NCI-H748 treated with DMSO at 0.1 percent for 48 hours (cell line): ENCODE measurements at places on chromosomes 7 and 10.

GRCh38 chr7:36506820-36507219 is 117.2 kb downstream of the ANLN start:
- no peak for DNase-seq

- DNase-seq = no peak
Measured at GRCh38 chr10:50909334-50910014, 24.0 kb upstream of the A1CF start.

GRCh38 chr7:45216622-45217165 is 59.1 kb downstream of the RAMP3 start:
- no peak for DNase-seq

GRCh38 chr10:132511121-132512051 is 26.2 kb upstream of the INPP5A start:
- no peak for DNase-seq

- DNase-seq = no peak
Measured at GRCh38 chr10:129021594-129022304, 445.3 kb upstream of the MGMT start.

- no peak for DNase-seq
Measured at GRCh38 chr10:51251110-51251509, 176.8 kb downstream of the PRKG1 start.

DNA sequence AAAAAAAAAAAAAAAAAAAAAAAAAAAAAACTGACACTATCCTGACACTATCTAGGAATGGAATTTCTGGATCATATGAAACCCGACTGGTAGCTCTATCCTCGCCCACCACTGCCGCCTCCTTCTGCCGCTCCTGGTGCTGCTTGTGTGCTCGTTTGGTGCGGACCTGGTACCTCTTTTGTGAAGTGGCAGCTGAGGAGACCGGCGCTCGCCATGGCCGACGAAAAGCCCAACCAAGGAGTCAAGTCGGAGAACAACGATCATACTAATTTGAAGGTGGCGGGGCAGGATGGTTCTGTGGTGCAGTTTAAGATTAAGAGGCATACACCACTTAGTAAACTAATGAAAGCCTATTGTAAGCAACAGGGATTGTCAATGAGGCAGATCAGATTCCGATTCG is 130.6 kb downstream of the SEPTIN14 start:
- no peak for DNase-seq

DNA sequence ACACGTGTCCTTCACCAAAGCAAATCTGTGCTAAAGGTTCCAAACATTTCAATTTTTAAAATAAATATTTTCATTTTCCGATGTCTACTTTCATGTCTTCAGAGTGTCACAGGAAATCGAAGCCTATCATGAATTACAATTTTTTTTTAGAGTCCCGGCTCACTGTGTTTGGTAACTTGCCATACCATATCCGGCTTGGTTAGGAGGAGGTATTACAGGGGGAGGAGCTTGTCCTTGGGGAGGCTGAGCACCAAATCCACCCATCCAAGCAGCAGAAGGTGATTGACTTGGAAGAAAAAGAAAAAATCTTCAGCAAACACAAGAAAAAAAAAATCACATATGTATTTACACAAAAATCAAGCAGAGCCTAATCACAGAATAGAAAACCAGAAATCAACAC is 21.3 kb downstream of the TIAL1 start:
- no peak for DNase-seq

GRCh38 chr7:106666353-106666752 is 5.4 kb upstream of the CCDC71L start:
- DNase-seq = no peak

- DNase-seq = no peak
Measured at GRCh38 chr10:77782328-77783061, 144.1 kb downstream of the DLG5 start.

- no peak for DNase-seq
Measured at GRCh38 chr7:77752016-77752415, 46.2 kb downstream of the TMEM60 start.

DNA sequence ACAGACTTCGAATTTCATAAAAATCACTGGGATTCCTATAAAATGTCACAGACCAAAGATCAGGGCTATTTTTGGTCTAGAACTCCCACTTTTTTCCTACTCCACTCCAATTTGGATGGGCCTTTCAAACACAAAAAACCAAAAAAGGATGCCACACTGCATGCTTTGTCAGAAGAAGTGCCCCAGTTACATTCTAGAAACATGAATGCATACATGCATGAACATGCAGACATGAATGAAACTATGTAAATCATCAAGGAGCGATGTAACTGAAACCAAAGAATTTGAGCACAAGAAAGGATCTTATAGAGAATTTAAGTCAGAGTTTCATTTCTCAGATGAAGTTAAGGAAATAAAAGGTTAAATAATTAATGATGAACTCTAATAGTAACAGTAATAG is 31.8 kb upstream of the FAM133B start:
- DNase-seq = no peak

- DNase-seq = no peak
Measured at GRCh38 chr7:139854124-139854511, 25.1 kb downstream of the TBXAS1 start.

GRCh38 chr7:158811894-158812293 is 17.4 kb downstream of the ESYT2 start:
- DNase-seq = no peak

- no peak for DNase-seq
Measured at GRCh38 chr7:157446322-157446721, 109.5 kb downstream of the DNAJB6 start.

- DNase-seq = no peak
Measured at GRCh38 chr10:97648562-97649404, 8.3 kb downstream of the PI4K2A start.

DNA sequence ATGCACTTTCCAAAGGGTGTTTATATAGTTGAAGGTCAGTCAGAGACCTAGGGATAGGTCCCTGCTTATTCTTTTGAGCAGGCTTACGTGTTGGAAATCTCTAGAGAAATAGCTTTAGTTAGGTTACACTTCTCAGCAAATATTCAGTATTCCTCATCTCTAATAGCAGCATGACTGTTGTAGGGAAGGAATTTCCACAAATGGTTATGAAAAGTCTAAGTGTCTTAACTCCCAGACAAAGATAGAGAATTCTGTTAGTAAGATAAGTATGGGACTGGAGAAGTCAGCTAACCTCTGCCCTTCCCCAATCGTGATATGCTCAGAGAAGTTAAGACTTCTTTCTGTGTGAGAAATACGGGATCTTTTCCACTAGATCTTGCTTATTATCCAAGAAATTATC is 16.5 kb downstream of the SGPL1 start:
- DNase-seq = no peak

- DNase-seq = no peak
Measured at GRCh38 chr7:30091491-30091912, 43.3 kb upstream of the MTURN start.

GRCh38 chr10:14235566-14236195 is 95.0 kb downstream of the FRMD4A start:
- DNase-seq = no peak

- no peak for DNase-seq
Measured at GRCh38 chr10:69069090-69070042, 18.5 kb upstream of the SRGN start.

DNA sequence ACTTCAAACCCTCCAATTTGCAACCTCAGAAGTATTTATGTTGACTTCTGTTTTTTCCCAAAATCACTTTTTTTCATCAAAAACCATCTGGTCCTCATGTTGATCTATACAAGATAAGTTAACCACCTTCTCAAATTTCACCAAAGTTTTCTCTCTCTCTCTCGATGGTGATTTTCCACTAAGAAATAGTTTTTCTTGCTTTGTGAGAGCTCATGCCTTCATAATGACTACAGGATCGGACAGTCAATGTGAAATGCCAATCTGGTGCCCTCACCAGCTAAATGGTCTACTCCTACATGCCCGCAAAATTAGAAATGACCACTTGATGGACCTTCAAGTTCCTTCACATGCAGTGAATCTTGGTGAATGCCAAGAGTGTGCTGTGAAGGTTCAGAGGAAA is 40.4 kb downstream of the CNNM1 start:
- DNase-seq = no peak

DNA sequence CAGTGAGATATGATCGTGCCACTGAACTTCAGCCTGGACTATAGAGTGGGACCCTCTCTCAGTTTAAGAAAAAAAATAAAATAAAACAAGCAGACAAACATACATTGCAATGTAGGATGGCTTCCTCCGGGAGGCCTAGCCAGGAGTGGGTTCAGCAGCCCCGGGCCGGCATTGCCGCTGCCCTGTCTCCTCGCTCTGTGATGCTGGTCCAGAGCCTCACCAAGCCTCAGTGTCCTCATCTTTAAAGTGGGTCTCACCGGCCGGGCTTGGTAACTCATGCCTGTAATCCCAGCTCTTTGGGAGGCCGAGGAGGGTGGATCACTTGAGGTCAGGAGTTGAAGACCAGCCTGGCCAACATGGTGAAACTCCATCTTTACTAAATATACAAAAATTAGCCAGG is 71.6 kb downstream of the PTPRE start:
- no peak for DNase-seq

GRCh38 chr10:98444314-98445006 is 2.3 kb downstream of the HPS1 start:
- no peak for DNase-seq

GRCh38 chr7:152189061-152189460 is 163.6 kb downstream of the GALNT11 start:
- DNase-seq = no peak

DNA sequence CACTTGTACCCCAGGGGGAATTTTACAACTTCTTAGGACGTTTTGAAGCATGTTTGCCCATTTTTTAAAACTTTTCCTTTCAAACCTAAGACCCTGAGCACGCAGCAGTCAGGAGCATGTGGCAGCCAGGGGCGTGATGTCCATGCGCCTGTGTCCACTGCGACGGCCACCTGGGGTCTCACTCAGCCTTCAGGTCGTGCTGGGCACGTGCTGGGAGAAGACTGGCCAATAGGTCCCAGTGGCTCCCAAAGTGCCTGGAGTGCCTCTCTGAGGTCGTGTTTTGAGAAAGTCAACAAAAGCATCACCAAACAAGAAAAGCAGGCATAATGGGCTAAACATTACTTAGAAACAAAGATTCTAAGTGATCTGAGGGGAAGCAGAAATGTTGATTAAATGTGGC is 14.8 kb downstream of the LRRC27 start:
- DNase-seq = no peak

DNA sequence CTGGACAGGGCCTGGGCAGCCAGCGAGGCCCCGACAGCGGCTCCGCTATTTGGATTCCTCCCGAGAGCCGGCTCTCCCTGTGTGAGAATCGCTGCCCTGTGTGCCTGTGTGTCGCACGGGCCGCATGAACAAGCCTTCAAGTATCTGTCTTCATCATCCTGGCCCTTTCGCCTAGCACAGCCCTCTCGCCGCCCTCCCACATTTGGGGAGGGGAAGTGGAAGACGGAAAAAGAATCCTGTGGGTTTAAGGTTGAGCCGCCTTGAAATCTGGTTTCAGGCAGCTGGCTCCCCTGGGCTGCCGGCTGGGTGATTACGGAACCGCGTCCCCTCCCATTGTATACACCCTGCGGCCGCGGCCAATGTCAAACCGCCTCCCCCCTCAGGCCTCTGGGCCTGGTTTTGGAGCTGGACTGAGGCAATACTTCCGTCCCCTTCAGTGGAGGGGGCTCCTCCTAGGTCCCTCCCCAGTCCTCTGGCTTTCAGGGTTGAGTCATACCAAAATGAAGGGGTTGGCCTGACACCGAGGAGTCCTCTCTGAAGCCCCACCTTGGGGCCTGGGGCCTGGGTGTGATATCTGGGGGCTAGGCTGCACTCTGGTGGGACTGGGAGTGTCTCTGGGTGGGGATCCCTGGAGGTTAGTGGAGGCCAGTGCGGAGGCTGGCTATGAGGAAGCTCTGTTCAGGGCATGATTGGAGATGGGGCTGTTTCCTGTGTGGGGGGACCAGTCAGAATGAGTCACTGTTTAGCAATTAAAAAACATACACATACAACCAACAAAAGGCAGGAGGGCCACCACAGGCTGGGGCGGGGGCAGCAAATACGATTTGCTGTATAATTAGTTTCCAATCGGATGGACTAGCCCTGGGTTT is 1.7 kb downstream of the TRIM8 start:
- DNase-seq = peak; percentile 21

- no peak for DNase-seq
Measured at GRCh38 chr10:80146918-80147317, 14.4 kb downstream of the PLAC9 start.

DNA sequence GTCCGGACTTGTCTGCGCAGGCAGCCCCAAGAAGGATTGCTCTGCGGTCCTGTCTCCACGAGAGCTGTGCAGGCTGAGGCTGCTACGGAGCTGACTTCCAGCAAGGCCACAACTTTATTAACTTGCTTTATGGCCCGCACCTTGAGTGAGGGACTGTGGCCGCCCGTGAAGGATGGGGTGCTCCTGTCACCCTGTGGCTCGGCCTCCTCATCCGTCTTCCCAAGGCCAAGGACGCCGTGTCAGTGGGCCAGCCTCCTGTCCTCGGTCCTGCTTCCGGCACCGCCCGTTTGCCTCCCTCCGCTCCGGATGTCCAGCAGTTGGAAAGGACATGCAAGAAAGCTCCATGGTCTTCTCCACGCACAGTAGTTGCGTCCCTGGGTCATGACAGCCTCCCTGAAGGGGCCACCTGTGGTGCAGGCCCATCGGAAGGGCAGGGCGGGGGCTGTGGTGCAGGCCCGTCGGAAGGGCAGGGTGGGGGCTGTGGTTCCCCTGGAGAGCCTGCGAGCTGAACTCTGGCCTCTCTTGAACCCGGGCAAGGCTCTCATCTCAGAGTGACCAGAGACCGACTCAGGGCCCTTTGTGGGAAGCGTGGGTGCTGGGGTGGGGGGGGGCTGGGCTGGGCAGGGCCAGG is 87.1 kb downstream of the NKX6-2 start:
- no peak for DNase-seq

GRCh38 chr7:7385421-7385820 is 150.3 kb downstream of the COL28A1 start:
- no peak for DNase-seq

GRCh38 chr10:95655571-95656290 is 780 bp downstream of the ALDH18A1 start:
- no peak for DNase-seq

- DNase-seq = no peak
Measured at GRCh38 chr7:128217030-128217805, 23.9 kb upstream of the LEP start.

DNA sequence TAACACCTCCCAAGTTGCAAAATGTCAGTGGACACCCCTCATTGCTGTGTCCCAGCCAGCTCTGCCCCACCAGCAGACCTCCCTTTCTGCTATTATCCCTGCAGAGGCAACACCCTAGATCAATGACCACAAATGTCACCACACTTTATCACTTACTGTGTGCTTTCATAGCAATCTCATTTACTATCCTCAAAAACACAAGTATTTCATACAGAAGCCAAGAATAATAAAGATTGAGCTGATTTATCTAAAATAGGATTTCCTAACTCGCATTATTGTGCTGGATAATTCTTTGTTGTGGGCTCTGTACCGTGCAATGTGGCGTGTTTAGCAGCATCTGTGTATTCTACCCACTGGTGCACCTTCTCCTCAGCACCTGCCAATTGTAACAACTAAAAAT is 13.2 kb upstream of the ABCB5 start:
- no peak for DNase-seq
